ENCODE measurements at places on chromosomes 1 and 21.

DNA sequence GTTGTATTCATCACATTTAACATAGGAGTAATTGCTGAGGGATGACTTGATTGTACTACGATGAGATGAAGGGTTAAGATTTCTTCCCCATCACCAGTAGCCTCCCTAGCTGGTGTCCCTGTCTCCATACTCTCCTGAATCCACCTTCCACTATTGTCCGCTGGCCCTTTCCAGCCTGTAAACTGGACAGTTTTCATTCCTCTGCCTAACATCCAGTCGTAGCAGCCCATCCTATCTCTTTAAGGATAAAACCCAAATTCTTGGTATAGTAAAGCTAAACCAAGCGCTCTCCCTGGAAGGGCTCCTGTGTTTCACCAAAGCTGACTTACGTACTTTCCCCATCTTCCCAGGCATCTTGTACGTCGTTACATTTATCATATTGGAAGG, 670 bp downstream of the COX20 start:
- no peak for DNase-seq

DNA sequence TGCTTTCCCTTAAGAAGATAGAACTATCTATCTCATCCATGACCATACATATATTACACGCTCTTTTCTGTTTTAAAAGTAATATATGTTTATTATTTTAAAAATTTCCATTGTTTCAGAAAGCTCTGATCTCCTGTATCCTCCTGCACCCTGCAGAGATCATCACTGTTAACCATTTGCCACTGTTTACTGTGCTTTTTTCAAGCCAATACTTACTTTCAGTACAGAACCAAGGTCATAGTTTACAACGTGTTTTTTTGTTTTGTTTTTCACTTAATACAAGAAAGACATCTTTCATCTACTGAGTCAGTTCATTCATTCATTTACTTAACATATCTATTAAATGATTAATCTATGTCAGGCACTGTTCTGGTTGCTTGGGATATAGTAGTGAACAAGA, 10.2 kb downstream of the SESN2 start:
- no peak for DNase-seq

DNA sequence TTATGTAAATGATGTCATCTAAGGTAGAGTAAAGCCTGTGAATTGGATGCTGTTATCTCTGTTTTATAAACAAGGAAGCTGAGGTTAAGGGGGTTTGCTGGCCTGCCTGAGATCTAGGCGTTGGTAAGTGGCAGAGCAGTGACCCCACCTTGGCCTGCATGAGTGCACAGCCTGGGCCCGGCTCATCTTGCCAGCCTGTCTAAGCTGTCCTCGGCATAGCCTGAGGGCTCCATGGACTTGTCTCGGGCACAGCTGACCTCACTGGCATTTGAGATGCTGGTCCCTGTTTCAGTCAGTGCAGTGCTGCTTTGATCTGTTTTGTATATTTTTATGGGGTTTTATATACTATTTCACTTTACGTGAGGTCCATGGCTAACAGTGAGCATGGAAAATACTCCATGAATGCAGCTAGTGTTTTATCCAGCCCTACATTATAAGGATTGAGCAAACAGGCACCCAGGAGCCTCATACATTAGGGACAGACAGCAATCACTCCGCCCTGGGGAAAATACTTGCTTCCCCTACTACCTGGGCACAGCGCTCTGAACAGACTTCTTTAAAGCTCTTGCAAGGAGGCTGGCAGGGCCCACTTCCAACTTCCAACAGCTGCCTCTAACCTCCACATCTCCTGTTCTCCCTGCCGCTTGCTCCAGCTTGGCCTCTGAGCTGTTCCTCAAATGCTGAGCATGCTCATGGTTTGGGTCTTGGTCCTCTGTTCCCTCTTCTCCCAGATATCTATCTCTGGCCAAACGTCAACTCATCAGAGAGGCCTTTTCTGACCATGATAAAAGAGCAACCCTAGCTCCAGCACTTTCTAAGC, 150.6 kb upstream of the HMGB4 start:
- DNase-seq: no peak

- DNase-seq: no peak
Measured at GRCh38 chr1:173749137-173749536, 34.4 kb downstream of the KLHL20 start.

DNA sequence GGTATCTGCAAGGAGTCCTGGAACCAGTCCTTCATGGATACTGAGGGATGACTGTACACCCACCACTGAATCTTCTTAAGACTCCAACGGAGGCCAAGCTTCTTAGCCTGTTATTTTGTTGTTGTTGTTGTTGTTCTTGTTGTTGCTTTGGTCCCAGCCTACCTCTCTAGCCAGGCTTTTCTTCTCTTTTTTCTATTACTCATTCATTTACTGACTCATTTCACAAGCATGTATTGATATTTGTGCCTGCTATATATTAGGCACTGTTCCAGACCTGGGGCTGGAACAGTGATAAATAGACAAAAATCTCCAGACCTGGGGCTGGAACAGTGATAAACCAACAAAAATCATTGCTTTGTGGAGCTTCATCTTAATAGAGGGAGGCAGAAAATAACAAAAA, 20.4 kb downstream of the CENPF start:
- DNase-seq: no peak

DNA sequence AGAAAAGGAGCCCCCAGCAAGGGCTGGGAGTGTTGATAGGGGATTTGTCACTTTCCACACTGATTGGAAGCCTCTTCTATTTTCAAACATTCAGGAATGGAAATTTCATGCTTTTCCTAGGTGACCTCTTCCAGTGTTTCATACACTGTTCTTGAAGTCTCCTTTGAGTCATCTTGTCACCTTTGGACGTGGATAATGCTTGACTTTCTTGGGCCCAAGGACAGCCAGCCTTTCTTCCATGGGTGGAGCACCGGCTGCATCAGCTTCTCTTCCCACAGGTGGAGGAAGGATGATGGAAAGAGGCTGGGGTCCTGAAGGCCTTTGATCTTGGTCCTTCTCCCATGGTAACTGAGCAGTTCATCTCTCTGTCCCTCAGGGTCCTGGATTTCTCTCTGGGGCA, 11.9 kb upstream of the PIGR start:
- DNase-seq: no peak

DNA sequence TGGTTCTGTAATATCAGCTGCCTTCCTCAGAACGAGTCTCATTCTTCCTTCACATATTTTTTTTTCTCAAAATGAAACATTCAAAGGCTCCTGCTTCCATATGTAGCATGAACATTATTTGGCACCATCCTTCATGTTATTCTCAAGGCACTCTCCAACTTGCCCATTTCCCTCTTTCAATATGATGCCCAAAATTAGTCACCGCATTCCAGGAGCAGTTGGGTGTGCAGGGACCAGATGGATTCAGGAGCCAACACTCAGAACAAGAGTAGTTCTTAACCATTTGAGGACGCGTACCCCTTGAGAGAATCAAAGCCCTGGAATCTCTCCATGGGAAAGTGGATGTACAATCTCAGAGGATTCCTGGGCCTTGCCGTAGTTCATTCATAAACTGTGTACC, 50.3 kb downstream of the KCNK1 start:
- no peak for DNase-seq
